Activated T-helper 9 cell treated with anti-CD3 and anti-CD28 coated beads, Interleukin-2, amount 50 U/mL, for 16 hours (primary cell): ENCODE measurements at places on chromosomes 1 and 21.

- DNase-seq = peak; percentile 66
These were observed at the start of gene RUNX1 for GRCh38 chr21:35048706-35049617. Gene RUNX1 (minus strand): TSS chr21:35049302.

DNA sequence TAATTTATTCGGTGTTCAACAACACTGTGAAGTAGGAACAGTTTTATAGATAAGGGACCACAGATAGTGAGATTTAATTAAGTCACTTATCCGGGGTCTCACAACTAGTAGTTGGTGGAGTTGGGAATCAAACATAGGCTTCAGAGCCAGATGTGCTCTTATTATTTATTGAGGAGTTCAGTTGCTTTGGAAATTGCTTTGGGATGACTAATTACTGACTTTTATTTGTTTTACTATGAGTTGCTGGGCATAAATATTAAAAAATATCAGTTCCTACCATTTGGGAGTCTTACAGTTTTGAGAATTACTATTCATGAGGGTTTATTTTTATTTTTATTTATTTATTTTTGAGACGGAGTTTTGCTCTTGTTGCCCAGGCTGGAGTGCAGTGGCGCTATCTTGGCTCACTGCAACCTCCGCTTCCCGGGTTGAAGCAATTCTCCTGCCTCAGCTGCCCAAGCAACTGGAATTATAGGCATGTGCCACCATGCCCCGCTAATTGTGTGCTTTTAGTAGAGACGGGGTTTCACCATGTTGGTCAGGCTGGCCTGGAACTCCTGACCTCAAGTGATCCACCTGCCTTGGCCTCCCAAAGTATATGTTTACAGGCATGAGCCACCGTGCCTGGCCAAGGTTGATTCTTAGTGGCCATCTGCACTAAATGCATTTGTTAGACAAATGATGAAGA is 27.7 kb downstream of the THRAP3 start:
- DNase-seq = no peak

DNA sequence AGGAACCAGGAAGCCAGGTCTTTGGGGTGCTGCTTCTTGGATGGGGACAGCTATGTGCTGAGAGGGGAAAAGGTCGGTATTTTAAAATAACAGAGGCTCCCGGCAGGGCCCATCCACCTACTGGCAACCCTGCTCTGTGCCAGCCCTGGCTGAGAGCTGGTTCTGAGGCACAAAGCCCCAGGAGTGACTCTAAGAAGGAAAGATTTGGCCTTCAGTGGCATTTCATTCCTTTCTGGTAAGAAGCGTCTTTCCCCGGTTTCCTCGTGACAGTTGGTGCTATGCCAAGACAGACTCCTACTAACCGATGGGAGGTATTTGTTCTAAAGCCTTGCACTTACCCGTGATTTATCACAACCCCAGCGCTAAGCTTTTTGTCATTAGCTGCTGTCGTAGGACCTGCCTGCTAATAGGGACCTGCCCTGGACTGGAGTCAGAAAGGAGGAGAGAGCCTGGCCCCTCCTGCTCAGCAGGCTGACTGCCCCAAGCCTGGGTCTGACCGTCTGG is 123.1 kb upstream of the ADAR start:
- DNase-seq = no peak

DNA sequence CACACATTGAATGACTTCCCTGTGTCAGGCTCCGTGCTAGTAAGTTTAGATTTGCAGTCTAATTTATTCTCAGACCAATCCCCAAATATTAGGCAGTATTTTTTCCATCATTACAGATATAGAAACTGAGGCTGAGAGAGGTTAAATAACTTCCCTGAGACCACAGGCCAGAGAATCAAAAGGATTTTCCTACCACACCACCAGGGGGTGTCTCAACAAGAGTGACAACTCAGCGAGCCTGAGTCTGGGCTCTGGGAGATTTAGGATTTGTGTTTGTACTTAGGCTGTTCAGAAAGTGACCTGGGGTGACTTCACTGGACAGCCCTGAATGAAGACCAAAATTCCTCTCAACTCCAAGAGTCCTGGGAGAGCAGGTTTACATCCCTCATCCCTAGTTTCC is 13.3 kb upstream of the LCE5A start:
- no peak for DNase-seq

DNA sequence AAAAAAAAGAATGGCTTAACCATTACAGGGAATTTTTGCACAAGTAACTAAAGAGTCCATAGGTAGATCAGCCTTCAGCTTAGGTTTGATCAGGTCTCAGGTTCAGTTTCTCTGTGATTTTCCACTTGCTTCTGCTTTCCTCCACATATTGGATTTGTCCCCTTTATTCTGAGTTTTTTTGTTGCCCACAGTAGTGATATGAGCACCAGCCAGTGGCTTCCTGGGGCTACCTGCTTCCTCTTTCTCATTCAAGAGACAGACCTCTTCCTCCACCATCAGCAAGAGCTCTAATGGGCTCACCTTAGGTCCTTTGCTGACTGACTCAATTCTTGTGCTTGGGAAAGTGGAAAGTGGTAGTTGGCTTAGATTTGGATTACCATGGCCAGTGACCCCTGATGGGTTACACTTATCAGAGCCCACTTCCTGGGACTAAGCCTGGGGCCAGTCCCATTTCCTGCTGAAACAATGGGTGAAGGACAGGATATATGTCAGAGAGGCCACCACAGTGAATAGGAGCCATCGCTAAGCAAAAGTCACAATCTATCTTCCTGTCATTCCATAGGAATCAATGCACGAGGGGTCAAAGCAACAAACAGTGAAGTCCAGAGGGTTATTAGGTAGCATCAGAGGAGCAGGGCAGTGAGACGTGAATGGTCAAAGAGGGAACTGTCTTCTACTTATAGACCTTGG is 12.8 kb upstream of the PLA2G2E start:
- no peak for DNase-seq

DNA sequence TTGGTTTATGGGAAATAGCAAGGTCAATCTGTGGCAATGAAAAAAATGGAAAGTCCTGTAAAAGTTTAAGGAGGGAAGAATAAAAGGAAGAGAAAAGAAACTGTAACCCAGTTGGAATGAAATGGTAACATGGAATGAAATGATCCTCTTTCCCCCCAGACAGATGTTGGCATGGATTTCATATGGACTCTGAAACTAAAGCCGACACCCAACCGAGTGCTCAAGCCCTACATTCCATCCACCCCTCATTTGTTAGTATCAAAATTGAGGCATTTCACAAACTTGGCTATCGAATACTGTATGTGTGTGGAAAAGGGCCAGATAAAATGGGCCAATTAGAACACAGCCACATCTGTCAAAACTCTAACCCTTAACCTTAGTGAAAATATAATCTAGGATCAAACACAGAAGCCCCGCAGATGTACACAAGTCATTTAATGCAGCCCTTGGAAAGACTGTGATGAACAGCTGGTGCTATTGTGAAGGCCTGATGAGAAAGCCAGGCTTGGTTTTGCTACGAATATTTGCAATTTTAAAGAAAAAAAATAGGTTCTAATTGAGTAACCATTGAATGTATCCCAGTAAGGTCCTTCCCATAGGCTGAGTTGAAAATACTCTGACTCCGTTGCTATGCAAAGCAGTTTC is 72.6 kb upstream of the RGL1 start:
- DNase-seq = no peak

DNA sequence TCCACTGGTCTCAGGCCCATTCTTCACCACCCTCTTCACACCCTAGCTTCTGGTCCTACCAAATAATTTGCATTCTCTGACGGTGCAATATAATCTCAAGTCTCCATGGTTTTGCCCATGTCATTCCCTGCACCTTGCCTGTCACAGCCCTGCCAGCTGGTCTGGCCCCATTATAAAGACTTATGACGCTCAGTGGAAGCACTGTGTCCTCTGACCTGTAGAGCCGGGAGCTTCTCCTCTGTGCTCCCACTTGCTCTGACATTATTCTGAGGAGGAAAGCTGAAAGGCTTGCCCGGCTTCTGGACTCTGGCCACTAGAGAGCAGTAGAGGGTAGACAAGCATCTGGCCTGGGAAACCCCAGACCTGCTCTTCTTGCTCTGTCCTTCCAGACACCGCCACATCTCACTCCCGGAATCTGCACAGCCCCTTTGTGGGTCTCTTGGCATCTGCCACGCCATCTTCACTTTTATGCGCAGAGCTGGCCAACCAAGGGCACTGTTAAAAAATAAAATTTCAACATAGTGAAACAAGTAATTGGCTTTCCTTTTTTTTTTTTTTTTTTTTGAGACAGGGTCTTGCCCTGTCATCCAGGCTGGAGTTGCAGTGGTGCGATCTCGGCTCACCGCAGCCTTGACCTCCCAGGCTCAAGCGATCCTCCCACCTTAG is 44.4 kb downstream of the NENF start:
- DNase-seq = peak; percentile 55

DNA sequence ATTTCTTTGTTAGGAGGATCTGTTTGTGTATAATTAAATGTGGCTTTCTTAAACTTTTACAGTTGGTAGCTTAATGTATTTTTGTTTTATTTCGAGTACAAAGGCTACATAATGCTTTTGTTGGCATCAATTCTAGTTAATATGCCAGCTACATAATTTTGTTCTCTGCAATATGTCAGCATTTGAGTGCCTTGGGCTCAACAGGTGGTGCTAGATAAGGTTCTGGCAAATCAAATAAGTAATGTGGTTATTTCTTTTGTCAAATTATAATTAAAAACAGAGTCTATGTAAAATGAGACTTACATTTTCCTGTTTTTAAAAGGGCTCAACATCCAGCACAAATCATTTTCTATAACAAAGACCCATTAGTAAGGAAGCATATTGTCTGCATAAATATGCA is 410.6 kb upstream of the NR5A2 start:
- no peak for DNase-seq

GRCh38 chr1:67312615-67313014 is 4.9 kb downstream of the IL12RB2 start:
- no peak for DNase-seq

DNA sequence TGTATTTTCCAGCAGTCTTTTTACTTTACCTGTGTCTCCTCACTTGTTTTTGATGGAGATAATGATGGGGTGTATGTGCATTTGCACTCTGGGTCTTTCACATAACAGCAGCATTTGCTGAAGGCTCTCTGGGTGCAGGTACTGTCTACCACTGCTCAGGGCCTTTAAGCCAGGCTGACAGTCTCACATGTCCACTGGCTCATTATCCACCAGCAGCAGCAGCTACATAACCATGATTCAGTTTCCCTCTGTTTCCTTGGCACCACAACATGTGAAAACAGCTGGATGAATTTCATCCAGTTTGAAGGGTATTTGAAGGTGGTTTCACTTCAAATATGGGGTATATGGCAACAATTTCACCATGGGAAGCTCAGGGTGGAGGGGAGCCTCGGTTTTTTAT is 41.2 kb upstream of the ROR1 start:
- no peak for DNase-seq

GRCh38 chr1:31031330-31032143 is 34.0 kb downstream of the PUM1 start:
- DNase-seq = no peak

DNA sequence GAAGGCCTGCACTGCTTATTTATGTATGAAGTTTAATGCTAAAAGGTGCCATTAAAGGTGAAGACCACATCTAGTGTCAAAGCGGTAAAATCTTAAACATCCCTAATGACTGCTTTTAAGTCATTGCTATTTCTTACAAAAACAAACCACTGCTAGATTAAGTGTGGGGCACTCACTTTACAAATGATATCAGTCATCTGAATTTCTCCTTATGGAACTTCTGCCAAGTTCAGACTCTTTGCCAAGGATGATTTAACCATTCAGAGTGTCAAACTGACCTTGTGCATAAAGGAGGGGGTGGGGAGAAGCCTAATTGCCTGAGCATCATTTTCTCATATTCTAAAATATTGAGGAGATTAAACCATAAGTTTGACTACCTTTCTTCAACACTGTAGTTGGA is 271.5 kb downstream of the TGFB2 start:
- no peak for DNase-seq

GRCh38 chr1:29786195-29786594 is 549.9 kb downstream of the PTPRU start:
- no peak for DNase-seq

DNA sequence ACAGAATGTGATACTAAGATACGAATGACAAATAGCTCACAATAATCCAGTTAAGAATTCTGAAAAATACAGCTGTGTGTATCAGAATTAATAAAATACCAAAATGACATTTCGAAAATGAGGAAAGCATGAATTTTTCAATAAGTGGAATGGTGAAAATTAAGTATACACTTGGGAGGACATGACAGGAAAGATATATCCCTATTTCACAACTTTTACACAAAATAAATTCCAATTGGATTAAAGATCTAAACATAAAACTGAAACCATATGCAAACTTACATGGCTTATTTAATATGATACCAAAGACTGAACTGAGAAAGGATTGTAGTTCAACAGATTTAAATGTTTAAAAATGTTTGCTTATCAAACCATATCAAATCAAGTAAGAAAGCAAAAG is 510.4 kb upstream of the ADAMTS5 start:
- DNase-seq = no peak

GRCh38 chr21:25994758-25995163 is 175.8 kb downstream of the APP start:
- no peak for DNase-seq

- no peak for DNase-seq
These were observed 45.2 kb upstream of the PSEN2 start for GRCh38 chr1:226825037-226825745.

DNA sequence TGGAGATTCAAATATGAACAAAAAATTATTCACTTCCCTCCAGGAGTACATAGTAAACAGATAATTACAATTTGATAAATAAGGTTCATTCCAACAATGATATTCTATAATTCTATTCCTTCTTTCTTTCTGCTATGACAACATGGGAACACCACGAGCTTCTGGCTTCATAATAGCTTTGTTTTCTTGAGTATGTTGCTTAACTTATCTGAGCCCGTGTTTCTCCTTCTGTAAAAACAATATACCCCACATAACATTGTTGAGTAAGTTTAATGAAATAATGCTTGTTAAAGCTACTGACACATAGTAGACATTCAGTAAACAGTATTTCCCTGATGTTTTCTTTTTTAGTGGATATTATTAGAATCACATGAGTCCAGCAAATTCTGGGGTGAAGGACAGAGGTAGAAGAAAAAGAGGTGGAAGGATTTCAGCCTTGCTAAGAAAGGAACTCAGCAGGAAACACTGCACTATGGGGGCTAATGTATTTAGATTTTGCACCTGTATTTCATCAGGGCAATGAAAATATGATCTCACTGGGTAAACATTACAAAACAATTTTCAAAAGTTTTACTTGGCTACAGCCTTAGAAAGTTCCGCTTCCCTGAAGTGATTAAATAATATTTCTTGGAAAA is 430.8 kb upstream of the C1orf87 start:
- no peak for DNase-seq

GRCh38 chr1:204660509-204660908 is 25.0 kb downstream of the LRRN2 start:
- no peak for DNase-seq

GRCh38 chr1:91827087-91827458 is 58.9 kb downstream of the TGFBR3 start:
- no peak for DNase-seq

DNA sequence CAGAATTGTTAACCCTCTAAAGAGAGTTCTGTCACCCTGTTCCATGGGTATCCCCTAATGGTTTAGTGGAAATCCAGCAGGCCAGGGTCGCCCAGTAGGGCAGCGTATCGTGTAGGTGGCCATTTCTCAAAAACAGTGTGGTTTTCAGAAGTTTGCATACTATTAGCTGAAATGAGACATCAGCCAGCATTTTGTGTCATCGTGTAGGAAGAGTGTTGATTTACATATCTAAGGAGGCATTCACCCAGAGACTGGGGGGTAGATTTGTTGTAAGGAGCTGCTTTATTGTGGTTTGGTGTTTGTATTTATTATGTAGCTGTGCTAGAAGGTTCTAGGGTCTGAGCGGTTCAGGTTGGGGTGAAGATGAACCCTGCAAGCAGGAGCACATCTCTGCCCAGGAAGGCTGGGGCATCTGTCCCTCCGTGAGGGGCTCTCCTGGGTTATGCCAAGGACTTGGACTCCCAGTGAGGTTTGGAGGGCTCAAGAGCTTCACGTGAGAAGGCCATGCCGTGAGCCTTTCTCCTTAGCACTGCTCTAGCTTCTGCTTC is 174.4 kb downstream of the PGBD5 start:
- no peak for DNase-seq
